ENCODE measurements at places on chromosomes 4 and X.

- DNase-seq = no peak
Measured at GRCh38 chr4:83340692-83341343, 6.2 kb upstream of the HPSE start.

DNA sequence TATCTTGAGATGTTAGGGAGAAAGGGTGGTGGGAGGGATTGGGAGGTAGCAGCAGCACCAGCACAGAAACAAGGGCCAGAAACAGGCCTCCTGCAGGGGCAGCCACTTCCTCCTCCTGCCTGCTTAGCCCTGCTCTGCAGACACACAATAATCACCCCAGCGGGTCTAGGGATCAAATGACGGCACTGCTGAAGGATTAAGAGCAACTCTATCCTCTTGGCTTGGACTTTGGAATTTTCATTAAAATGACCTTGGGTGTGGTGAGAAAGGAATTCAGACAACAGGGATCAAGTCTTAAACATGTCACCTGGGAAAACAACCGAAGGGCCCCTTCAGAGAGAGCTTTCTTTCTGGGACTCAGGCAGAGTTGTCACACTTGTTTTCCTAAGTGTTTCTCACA lies 353.4 kb downstream of the SPRY1 start:
- no peak for DNase-seq

- DNase-seq = no peak
Measured at GRCh38 chr4:25767877-25768725, 94.7 kb downstream of the SEL1L3 start.

DNA sequence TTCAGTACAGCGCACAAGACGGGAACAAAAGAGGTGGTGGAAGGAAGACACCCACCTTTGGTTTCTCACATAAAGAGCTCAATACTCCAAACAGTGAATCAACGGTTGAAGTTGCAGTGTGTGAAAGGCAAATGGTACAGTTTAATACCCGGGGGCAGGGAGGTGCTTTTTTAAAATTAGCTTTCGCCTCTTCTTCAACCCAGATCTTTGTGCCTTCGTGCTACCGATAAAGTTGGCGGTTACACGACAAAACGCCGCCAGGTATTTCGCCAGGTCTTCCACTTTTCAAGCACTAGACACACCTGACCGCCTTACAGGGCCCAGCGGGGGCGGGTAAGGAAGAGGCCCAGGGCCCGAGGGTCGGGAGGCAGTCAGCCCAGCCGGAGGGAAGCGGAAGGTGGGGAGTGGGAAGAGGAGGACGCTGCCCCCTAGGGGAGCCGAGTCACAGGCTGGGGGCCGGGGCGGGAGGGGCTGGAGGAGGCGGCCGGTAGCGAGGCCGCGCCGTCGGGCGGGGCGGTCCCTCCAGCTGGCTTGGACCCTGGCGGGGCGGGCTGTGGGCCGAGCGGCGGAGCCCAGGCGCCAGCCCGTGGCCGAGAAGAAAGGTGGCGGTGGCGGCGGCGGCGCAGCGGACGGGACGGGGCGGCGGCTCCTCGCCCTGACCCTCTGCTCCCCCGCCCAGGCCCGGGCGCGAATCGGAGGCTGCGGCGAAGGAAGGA lies 16.0 kb downstream of the UTP3 start:
- peak; percentile 47 for DNase-seq

GRCh38 chrX:69674891-69675290 lies 59.0 kb downstream of the EDA start:
- no peak for DNase-seq

GRCh38 chr4:91990726-91991125 lies 313.0 kb upstream of the GRID2 start:
- no peak for DNase-seq

DNA sequence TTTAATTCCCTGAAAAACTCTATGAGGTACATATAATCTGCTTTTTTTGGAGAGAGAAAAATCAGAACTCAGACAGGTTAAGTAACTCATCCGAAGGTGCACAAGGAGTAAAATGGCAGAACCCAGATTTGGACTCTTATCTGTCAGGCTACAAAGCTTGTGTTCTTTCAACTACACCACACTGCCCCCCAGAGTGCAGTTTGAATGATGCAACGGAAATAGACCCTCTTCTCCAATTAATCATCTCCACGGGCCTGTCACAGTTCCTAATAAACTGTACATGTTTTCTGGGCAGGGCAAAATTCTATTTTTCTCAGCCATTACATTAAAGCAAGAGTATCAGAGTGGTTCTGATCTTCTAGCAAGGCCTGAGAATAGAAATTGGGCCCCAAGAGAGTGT lies 35.3 kb upstream of the DCX start:
- DNase-seq = no peak

- DNase-seq = no peak
Measured at GRCh38 chrX:106963111-106963510, 36.9 kb downstream of the MORC4 start.

DNA sequence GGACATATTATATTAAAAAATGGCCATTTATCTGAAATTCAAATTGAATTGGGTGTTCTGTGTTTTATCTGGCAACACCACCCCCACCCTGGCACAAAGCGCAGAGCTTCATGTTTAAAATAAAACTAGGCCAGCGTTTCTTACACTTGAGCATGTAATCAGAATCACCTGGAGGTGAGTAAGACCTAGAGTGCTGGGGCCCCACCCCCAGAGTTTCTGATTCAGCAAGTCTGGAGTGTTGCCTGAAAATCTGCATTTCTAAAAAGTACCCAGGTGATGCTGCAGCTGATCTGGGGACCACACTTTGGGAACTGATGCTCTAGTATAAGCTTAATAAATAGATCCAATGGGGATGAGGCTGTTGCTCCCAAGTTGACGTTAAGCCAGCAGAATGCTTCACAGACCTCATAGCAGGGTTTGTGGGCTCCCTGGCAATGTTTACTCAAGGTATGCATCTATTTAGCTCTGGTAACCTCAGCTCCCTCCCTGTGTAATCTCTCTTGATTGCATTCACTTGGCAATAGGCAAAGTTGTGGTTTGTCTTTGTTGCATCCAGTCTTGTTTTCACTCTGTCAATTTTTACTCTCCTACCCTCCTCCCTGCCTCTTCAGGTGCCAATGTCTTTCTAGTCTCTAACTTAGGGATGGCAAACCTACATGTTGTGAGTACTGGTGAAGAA lies 99.8 kb upstream of the TEX13D start:
- no peak for DNase-seq

DNA sequence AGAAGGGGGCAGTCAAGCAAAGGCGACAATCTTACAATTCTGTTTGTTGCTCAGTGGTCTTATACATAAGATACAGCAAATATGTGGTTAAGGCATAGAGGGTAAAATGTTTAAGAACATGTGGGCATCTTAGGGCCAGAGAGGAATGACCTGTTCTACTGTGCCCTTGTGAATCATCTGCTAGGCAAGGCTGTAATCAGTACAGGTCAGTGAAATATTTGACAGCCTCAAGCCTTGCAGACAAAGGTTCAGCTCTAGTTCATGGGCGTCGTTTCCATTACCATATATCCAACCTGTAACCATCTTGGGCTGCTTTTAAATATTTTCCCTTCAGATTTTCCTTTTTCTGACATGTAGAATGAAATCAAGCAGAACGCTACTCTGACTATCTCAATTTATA lies 37.3 kb downstream of the AGA start:
- no peak for DNase-seq

DNA sequence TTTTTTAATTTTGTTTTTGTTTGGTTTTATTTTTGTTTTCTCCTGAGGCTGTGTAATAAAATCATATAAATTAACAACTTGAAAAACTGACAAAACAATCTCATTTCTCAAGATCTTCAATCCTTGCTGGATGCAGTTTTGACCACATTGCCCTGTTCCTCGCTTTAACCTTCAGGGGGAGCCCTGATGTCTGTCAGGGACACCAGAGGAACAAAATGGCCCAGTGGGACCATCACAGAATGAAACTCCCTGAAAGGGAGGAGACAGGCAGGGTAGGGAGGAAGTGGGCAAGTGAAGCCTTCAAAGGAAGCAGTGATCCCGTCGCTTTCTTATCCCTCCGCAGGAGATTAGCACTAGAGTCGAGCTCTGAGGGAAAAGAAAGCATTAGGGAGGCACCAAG lies 274.9 kb upstream of the LDB2 start:
- DNase-seq = no peak

DNA sequence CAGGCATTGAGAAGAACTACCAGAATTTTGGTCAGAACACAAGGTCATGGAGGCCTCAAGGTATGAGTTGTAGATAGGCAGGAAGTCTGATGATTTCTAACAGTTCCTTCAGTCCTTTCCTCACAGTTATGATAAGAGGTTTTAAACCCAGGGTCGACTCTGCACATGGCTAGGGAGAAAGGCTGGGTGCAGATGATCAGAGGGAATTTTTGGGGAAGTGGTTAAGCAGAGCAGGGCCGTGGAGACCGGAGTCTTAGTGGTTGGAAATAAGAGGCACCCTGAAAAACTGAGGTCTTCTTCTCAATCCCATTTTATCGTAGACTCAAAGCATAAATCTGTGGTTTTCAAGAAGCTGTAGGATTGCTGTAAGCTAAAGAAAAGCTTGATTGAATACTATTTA lies 118.5 kb upstream of the ANK2 start:
- DNase-seq = no peak

DNA sequence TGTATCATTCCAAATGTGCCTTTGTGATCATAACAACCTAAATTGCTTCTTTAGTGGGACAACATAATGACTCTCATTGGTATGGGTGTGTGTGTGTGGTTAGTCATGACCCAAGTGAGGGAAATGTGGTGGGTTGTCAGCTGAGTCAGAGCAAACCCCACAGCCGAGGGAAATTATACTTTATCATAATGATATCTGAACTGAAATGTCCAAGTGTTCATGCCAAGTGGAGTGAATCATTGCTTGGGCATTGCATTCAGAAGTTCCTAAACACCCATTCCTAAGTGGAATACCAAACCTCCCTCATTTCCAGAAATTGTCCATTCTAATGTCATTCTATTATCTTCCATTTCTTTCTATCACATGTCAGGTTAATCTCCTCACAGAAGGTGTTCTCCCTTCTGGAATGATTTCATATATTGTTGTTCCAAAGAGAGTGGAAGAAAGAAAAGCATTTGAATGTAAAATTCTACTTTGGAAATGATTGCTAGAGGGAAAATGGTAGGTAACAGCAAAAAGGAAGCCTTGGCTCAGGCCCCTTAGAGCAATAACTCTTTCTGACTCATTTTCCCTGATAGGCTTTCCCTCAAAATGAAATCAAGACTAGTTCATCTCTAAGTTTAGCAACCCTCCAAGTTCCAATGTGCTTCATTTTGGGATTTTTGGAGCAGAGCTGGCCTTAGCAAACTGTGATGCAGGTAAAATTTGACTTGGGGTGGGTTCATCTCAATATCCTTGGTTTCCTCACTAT lies 230.7 kb upstream of the KCNIP4 start:
- DNase-seq = no peak

DNA sequence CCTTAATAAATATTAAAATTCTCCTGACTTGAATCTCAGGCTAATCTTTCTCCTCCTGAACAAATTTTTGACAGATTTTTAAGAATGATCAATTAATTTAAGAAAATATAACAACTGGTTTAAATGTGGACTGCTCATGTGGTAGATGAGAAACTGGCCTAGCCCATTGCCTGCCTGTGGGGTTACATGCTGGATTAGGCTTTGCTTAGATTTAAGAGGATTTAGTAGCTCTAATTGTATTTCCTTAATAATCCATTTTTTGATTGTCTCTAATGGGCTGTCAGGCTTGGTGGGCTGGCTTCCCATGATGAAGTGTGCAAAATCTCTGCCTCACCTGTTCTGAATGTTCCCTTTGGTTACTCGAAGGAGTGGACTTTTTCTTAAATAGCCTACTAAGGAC lies 27.8 kb upstream of the LIMCH1 start:
- DNase-seq = no peak

DNA sequence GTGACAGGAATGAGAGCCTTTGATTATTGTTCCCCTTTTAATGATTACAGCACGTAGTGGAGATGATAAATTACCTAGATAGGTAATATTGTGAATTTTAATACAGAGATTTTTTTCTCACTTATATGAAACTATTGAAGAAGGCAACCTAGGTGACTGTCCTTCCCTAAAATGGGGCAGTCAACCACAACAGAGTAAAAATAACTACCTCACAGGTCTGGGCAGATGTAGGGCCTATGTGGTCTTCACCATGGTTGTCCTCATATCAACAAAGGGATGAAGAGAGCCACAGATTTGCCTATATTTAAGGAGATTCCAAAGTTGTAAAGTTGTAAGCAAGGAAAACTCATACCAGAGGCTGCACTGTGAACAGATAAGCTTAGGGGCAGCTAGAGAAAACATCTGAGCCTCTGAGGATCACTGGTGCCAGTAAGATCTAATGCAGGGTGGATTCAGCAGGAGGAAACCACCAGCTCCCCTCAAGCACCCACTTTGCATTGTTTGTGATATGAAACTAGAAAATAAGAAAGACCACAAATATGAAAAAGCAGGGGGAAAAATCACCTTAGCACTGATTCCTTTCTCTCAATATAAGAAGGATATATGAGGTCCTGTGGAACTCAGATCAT lies 547.9 kb upstream of the GALNTL6 start:
- DNase-seq = no peak

- no peak for DNase-seq
Measured at GRCh38 chr4:57974821-57975220, 864.6 kb upstream of the IGFBP7 start.

DNA sequence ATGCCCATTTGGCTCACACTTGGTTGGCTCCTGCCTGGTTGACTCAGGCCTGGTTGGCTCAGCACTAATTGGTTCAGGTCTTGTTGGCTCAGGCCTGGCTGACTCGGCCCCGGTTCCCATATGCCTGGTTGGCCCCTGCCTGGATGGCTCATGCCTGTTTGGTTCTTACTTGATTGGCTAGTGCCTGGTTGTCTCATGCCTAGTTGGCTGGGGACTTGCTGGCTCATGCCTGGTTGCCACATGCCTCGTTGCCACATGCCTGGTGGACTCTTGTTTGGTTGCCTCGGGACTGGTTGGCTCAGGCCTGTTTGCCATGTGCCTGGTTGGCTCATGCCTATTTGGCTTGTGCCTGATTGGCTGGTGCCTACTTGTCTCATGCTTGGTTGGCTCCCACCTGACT lies 103.7 kb downstream of the APOOL start:
- DNase-seq = no peak

DNA sequence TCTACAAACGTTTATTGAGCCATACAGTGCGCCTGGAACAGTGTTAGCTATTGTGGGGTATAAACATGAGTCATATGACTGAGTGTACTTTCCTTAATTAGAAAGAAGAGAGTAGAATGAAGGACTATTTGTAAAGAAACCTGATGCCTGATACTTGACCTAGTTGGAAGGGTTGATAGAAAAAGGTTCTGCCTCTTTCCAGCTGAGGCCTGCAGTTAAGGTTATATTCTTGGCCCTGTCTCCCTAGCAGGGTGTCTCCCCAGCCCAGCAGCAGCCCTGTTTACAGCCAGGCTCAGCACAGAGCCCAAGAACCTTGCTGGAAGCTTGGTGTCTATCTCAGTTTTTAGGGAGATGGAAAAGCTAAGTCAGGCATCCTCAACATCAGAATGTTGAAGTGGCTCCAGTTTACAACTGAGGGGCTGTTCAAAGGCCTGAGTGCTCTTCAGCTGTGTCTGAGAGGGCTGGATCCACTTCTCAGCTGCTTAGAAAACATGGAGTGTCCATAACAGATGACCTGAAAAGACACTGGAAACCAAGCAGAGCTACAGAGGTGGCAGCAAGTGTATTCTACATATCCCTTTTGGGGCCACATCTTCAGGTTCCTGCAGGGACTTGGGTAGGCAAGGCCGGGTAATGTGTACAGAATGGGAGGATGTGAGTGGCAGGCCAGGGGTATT lies 21.6 kb downstream of the NYX start:
- DNase-seq = no peak

GRCh38 chrX:16771483-16772398 lies 14.5 kb upstream of the TXLNG start:
- peak; percentile 7 for DNase-seq
